ENCODE measurements at places on chromosomes 7 and 10.

GRCh38 chr10:10959666-10960065 lies 58.0 kb upstream of the CELF2 start:
- no peak for DNase-seq

GRCh38 chr10:75492173-75492925 lies 60.9 kb downstream of the LRMDA start:
- no peak for DNase-seq

- no peak for DNase-seq
These were observed 274.6 kb upstream of the COBL start for GRCh38 chr7:51591223-51591622.

GRCh38 chr10:78914502-78915189 lies 154.1 kb upstream of the ZMIZ1 start:
- DNase-seq = no peak

- DNase-seq = no peak
These were observed 509.5 kb downstream of the CCSER2 start for GRCh38 chr10:84837877-84838276.

GRCh38 chr7:132554446-132554845 lies 21.8 kb downstream of the PLXNA4 start:
- no peak for DNase-seq

- DNase-seq = no peak
These were observed 234.9 kb downstream of the PARD3 start for GRCh38 chr10:34580214-34580613.

- no peak for DNase-seq
These were observed 121.4 kb upstream of the CHST15 start for GRCh38 chr10:124214610-124215375.

GRCh38 chr7:74256491-74257408 lies 2.6 kb upstream of the RFC2 start:
- peak; percentile 88 for DNase-seq

GRCh38 chr10:23742807-23743206 lies 303.9 kb downstream of the OTUD1 start:
- no peak for DNase-seq

DNA sequence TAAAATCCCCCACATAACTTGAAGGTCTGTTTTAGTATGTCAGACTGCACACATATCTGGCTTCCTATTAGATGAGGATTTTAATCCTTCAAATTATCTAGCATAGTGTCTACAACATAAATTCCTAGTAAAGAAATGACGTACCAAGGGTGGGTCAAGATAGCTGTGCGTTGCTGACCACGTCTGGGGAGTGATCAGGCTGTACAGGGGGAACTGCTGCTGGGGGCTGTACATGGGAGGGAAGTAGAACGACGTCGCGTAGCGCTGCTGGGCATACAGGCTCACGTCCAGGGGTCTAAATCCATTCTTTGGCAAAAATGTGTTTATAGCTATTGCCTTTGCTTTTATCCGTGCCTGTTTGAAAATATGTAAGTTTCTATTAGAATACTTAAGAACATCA lies 102.3 kb downstream of the LARP4B start:
- no peak for DNase-seq

DNA sequence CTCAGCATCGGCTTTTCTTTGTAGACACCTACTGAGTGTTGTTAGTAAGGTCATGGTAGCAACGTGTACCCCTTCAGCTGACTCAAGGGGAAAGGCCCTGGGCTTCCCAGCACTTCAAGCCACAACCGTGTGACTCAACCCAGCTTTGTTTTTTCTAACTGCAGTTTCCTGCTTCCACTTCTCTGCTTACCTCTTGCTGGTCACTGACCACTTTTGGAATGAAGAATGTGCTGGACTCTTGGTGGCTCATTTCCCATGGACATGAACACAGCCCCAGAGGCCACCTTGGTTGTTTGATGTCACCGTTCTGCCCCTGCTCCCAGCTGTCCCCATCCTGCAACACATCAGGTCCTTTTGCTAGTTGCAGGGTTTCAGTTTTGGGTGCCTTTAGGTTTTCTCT lies 69.5 kb upstream of the ZNF438 start:
- DNase-seq = peak; percentile 31

GRCh38 chr10:119677904-119678755 lies 26.9 kb downstream of the BAG3 start:
- DNase-seq = no peak

DNA sequence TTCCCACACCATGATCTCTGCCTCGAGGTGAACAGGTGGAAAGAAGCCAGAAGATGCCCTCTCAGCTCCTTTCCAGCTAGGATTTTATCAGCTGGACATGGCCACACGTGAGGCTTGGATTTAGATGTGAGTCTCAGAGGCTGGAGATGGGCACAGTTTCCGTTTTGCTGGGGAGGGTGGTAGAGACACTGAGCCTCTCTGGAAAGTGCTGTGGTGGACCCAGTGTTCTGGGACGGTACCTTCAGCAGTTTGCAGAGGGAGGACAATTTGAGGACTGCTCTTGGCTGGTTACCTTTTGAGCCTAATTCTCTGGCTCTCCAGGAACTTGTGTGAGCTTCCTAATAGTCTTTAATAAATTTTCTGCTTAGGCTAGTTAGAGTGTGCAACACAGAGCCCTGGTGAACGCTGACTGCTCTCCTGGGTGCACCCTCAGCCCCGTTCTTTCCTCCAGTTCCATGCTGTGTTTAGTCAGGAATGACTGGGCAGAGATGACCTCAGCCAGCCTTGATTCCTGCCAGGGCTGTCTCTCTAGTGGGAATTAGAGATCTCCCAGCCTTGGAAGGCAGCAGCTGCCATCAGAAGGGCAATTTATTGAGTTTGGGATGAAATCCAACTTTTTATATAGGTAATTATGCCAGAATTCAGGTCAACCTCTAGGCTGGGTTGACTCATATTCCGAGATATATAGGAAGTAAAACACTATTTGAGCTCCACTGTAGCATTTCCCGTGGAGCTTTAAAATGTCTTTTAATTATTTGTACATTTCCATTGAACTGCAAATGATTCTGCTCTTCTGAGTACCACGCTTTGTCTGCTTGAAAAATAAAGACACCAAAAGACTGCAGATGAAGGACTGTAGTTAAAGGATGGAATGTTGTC lies 103.9 kb downstream of the GATA3 start:
- DNase-seq = no peak

- no peak for DNase-seq
These were observed 133.1 kb downstream of the BBS9 start for GRCh38 chr7:33262476-33262875.

DNA sequence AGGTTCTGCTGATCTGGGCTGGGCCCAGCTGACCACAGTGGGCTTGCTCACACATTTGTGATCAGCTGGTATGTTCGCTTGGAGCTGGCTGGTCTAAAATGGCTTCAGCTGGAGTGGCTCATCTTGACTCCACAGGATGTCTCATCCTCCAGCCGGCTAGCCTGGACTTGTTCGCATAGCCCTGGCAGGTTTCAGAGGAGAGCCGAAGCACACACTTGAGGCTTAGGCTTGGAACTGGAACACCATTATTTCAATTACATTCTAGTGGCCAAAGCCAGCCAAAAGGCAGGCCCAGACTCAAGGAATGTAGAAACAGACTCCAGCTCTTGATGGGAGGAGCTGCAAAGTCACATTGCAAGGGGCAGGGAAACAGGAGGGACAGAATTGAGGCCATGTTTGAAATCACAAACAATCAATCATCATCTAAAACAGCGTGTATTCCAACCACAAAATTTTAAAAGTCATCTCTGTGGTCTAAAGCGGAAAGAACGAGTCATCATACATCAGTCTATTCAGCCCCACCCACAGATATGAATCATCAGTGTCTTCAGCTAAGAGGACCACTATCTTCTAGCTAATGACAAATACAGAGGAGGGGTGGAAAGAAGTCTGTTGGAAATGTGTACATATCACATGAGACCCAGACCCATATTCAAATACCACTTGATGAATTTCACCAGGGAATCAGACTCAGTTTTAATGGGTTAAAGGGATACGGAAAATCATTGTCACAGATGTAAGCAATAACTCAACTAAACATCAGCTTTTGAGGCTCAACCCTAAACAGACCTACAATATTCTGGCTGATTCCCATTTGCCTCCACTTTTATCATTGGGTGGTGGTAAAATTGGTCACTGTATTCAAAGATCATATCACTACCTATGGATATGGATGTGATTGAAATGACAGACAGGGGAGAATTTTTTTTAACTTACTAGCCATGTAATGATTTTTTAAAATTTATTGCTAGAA lies 139.0 kb upstream of the MKLN1 start:
- peak; percentile 98 for DNase-seq

GRCh38 chr7:84389242-84389641 lies 194.7 kb upstream of the SEMA3A start:
- DNase-seq = no peak

- DNase-seq = no peak
These were observed 73.5 kb downstream of the C10orf105 start for GRCh38 chr10:71646037-71646436.

- DNase-seq = no peak
These were observed 240.2 kb downstream of the PTEN start for GRCh38 chr10:88103576-88103975.

DNA sequence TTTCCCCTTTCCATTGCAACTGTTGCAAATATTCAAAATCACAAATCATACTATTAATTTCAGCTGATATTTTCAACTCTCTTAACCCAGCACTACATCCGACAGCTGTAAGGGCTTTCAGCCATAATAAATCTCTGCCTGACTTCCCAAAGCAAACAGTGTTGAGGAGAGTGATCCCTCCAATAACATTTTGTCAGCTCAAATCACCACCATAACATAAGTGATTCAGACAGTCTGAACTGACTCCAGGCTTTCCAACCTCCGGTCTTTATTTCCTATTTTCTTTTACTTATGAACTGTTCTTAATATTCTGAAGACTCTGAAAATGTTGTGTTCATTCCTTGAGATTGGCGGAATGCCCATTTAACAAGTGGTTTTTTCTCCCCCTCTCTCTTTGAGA lies 1085.9 kb downstream of the GATA3 start:
- no peak for DNase-seq

GRCh38 chr10:82866424-82867020 lies 991.5 kb downstream of the NRG3 start:
- DNase-seq = peak; percentile 35

DNA sequence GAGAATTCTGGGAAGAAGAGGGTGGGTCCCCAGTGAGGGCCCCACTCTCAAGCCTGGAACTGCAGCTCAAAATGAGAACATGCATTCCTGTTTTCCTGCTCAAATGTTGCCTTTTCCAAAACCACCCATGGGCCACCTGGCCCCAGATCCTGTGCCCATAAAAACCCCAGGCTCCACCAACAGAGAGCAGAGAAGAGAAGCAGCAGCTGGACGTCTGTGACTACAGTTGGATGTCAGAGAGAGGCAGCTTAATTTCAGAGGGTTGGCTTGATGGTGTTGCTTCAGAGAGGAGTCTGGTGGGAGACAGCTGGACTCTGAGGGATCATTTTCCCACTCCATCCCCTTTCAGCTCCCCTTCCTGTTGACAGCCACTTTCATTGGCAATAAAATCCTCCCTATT lies 256.4 kb downstream of the FZD1 start:
- DNase-seq = no peak

- DNase-seq = no peak
These were observed 21.7 kb upstream of the BTBD16 start for GRCh38 chr10:122249303-122249850.

- DNase-seq = no peak
These were observed 3.6 kb downstream of the CCNY start for GRCh38 chr10:35339942-35340341.

- no peak for DNase-seq
These were observed 72.9 kb downstream of the ARHGAP21 start for GRCh38 chr10:24650669-24651391.

- DNase-seq = no peak
These were observed 541.0 kb upstream of the ADARB2 start for GRCh38 chr10:2278363-2278762.

GRCh38 chr7:116185956-116186355 lies 24.4 kb upstream of the TES start:
- no peak for DNase-seq

DNA sequence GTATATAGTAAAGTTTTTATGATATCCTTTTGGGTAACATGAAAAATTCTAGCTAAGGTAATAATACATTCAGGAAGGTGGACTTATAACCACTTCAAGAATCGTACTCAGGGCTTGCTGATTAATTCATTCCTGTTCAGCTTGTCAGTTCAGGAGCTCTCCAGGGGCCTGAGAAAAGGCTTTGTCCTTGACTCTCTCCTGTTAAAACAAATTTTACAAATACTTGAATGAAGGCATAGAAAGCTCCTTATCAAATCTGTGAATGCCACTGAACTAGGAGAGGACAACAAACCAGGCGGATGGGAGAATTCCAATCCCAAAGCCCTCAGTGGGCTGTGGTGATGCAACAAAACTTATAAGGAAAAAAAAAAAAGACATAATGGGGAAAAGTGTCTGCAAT lies 354.5 kb upstream of the ZMIZ1 start:
- no peak for DNase-seq

DNA sequence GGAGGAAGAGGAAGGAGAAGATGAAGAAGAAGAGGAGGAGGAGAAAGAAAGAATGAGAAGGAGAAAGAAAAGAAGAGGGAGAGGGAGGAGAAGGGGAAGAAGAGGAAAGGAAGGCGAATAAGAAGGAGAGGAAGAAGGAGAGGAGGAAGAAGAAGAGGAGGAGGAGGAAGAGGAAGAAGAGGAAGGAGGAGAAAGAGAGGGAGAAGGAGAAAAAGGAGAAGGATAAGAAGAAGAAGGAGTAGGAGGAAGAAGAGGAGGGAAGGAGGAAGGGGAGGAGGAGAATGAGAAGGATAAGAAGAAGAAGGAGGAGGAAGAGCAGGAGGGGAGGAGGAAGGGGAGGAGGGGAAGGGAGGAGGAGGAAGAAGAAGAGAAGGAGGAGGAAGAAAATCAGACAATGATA lies 149.2 kb upstream of the LYZL2 start:
- DNase-seq = no peak

DNA sequence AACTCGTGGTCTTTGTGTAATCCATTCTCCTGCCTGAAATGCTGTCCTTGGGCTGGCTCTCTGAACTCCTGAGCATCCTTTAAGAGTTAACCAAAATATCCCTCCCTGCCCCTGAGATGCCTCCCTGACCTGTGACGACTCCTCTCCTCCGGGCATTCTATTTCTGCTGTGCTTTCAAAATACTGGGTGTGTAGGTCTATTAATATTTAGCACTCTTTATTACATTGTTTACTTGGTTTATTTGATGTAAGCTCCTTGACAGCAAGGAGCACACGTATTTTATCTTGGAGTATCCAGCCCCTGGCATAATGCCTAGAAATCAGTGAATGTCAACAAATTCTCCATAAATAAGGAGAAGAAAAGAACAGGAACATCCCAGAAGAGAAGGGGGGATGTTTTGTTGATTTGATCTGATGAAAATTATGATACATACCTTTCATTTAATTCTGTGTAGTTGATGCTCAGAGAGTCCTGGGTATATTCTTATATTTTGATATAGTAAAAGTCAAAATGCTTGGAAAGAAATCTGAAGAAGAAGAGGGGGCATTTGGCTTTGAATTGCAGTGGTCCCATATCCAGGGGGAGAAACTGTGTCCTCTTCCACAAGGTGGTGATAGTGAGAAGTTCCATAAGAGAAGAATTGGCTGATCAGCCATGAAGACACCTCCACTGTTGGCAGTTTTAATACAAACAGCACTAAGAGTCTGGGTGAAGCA lies 107.7 kb upstream of the MPP7 start:
- no peak for DNase-seq

All from AG09309 (cell line).